ENCODE measurements at places on chromosomes 1 and 21. TPM values are rescaled to one million over a fixed set of nuclear protein-coding genes. Genes with fewer than 3 reads are reported as not detected.

- no peak for DNase-seq
These were observed 23.6 kb downstream of the HTR6 start for GRCh38 chr1:19688041-19688842.

DNA sequence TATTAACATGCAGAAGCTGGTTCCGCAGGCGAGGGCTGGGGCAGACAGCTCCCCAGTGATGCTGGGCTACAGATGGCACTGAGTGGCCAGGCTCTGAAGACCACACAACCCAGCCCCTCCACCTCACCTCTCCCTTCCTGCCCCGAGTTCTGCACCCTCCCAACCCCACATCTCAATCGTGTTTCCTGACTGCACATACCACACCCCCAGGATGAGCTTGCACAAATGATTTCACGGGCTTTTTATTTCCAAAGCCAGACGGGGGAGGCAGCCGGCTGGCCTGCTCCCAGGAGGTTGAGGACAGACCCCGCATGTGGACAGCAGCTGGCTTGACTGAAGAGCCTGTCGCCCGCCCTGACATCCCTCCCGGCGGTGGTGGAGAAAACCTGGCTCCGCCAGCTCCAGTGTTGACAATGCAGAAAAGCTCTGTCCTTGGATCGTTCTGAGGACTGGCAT is 21.4 kb upstream of the ALDH4A1 start:
- no peak for DNase-seq

Gene AIM2
- not detected for total RNA-seq

DNA sequence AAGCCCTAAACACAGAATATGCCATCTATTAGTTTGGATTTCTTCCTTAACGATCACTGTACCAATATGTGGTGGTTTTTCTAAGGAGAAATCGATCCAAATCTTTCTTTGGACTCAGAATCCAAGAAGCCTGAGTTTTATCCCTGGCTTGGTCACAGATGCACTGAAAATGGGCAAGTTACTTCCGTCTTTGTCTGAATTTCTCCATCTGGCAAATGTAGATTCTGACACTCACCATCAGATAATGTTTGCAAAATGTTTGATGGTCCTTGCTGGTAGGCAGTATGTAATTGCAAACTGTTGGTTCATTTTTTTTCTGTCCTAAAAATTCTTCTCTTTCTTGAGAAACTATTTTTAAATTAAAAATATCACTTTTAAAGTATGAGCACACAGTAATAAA is 115.0 kb downstream of the TSEN15 start:
- no peak for DNase-seq

- DNase-seq = no peak
These were observed 29.6 kb downstream of the NHLH2 start for GRCh38 chr1:115811140-115811828.

DNA sequence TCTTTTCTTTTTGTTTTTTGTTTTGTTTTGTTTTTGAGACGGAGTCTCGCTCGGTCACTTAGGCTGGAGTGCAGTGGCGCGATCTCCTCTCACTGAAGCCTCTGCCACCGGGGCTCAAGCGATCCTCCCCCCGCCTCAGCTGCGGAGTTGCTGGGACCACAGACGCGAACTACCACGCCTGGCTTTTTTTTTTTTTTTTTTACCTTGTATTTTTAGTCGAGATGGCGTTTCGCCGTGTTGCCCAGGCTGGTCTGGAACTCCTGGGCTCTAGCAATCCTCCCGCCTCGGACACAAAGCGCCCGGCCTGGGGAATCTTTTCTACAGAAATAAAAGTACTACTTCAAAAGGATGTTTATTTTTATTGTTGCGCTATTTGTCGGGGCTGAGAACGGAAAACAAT is 1.1 kb upstream of the SETDB1 start:
- DNase-seq = no peak

Gene CCDC181
- total RNA-seq = 0.37 TPM

Gene SAMD13
- 0.59 TPM for total RNA-seq

Gene TARBP1
- 5.5 TPM for total RNA-seq

DNA sequence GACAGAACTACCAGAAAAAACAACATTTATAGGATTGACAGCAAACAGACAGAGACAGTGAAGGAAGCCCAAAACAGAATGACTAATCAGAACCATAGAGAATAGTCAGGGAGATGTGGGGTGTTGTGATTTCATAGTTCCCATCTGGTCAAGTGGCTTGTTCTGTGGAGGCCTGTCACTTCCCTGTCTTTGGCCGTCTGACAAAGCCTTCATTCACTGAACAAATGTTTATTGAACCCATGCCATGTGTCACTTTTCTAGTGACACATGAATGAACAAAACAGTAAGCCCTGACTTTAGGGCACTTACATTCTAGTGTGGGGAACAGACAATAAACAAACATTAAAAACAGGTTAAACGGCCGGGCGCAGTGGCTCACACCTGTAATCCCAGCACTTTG is 3.2 kb upstream of the SRRM1 start:
- no peak for DNase-seq

DNA sequence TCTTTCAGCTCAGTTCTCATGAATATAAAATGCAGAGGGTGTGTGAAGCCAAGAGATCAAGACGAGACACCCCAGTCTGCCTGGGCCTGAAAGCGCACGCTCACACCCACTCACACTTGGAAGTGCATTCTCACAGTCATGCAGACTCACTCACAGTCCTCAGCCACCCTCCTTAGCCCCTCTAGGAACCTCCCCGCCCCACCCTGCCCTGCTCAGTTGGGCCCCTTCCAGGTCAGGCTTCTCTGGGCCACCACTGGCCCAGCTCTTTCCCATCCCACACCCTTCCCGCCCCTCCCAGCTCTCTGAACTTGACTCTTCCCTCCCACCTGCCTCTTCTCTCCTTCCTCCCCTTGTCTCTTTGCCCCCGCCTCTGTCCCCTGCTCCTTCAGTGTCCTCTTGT is 93.8 kb downstream of the EPHB2 start:
- no peak for DNase-seq

Gene WLS
- 55.8 TPM for total RNA-seq

Gene KISS1
- not detected for total RNA-seq

DNA sequence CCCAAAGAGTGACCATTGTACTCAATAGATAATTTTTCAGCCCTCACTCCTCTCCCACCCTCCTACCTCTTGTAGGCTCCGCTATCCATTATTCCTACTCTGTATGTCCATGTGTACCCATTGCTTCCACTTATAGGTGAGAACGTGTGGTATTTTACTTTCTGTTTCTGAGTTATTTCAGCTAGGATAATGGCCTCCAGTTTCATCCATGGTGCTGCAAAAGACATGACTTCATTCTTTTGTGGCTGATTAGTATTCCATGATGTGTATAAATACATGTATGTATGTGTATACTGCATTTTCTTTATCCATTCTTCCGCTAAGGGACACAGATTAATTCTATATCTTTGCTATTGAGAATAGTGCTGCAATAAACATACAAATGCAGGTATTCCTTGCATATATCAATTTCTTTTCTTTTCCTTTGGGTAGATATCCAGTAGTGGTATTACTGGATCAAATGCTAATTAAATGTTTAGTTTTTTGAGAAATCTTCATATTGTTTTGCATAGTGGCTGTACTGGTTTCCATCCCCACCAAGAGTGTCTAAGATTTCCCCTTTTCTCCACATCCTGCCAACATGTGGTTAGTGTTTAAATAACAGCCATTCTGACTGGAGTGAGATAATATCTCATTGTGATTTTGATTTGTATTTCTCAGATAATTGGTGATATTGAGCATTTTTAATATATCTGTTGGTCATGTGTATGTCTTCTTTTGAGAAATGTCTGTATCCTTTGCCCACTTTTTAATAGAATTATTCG is 4.9 kb downstream of the LY9 start:
- DNase-seq = no peak

Gene OR2T29
- not detected for total RNA-seq

Gene PTPRU
- 15.9 TPM for total RNA-seq

DNA sequence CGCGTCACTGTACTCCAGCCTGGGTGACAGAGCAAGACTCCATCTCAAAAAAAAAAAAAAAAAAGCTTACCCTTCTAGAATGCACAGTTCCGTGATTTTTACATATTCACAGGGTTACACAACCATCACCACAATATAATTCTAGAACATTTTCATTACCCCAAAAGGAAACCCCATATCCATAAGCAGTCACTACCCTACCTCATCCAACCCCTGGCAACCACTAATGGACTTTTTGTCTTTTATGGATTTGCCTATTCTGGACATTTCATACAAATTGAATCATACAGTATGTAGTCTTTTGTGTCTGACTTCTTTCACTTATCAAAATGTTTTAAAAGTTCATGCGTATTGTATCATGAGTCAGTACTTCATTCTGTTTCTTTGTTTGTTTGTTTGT is 22.8 kb downstream of the SYF2 start:
- no peak for DNase-seq

GRCh38 chr1:235105051-235106043 is 23.3 kb downstream of the TOMM20 start:
- peak; percentile 50 for DNase-seq

DNA sequence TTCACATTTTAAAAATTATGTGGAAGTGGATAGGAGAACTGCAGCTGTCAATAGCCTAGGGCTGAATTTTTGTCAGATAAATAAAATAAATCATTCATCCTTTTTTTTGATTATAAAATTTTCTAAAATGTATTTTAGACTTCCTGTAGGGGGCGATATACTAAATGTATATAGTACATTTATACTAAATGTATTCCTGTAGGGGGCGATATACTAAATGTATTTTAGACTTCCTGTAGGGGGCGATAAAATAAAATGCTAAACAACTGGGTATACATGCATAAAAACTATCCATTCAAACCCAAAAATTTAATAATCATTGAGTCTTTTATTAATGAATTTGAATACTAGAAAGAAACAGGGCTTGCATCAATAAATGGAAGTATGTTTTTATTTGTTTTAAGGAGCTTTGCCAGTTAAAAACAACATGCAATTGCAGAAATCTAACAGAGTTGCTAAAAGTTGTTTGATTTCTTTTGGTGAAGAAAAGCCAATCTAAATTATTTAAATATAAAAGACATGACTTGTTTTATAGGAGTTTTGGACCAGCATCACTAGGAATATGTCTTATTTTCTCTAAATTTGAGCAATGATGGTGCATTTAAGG is 31.4 kb downstream of the CLCA1 start:
- no peak for DNase-seq

Gene TBCE
- 18.0 TPM for total RNA-seq

- no peak for DNase-seq
These were observed 246 bp downstream of the ATP2B4 start for GRCh38 chr1:203626910-203627246.

DNA sequence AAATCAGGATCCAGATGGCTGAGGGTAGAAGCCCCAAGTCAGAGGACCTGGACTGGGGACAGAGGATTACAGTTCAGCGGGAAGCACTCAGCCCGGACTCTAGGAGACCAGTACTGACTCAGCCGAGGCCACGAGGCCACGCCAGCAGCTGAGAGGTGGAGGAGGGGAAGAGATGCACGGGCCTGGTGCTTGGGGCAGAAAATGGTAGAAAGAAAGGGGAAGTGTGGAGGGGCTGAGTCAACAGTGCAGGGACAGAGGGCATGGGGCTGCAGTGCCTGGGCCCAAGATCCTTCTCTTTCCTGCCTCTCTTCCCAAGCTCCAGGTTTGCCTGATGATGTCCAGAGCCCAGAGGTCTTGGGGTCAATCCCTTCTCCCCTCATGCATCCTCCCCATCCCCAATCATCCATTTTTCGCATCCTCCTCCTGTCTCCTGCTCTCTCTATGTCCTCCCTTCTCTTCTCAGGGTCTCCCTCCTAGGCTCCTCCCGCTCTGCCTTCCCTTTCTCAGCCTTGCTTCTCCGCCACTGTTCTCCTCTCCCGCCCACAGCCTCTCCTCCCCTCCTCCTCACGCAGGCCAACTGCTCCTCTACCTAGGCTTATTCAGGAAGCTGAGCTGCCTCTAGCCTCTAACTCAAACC is 7.7 kb downstream of the ARHGEF2 start:
- DNase-seq = peak; percentile 85

- no peak for DNase-seq
These were observed 13.0 kb downstream of the SLC19A2 start for GRCh38 chr1:169472738-169473137.

Gene SPRR2E
- total RNA-seq = not detected

DNA sequence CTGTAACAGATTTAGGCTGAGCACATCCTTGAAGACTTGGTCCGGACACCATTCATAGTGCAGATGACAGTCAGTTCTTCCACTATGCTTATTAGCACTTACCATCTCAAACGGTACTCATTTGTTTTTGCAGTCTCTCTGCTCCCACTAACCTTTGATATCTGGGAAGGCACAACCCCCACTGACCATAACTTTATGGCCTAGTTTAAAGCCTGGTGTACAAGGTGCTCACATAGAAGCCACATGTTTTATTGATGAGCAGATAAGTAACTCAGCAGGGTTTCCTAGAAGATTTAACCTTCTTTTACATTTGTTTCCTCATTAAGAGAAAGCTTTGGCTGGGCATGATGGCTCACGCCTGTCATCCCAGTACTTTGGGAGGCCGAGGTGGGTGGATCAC is 119.3 kb upstream of the MAGI3 start:
- no peak for DNase-seq

- no peak for DNase-seq
These were observed 1.5 kb downstream of the MED8 start for GRCh38 chr1:43387976-43388599.

Gene GATAD2B
- total RNA-seq = 18.7 TPM

Gene PDPN
- total RNA-seq = 17.3 TPM

DNA sequence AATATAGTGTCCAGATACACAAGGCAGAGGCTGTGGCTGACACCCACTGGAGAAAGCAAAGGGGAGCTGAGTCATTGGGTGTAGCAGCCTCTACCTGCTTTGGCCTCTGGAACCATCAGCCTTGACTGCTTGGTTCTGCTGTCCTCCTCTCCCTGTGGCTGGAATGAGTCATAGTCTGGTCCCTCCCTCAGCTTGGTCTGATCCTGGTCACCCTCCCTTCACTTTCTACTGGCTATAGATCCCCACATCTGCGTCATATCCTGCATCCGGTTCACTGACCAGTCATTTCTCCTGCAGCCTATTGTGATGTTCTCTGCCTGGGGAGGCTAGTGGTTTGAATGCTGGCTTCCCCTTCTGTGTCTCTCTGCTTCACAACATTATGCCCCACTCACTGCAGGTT is 372.8 kb upstream of the DAB1 start:
- no peak for DNase-seq

DNA sequence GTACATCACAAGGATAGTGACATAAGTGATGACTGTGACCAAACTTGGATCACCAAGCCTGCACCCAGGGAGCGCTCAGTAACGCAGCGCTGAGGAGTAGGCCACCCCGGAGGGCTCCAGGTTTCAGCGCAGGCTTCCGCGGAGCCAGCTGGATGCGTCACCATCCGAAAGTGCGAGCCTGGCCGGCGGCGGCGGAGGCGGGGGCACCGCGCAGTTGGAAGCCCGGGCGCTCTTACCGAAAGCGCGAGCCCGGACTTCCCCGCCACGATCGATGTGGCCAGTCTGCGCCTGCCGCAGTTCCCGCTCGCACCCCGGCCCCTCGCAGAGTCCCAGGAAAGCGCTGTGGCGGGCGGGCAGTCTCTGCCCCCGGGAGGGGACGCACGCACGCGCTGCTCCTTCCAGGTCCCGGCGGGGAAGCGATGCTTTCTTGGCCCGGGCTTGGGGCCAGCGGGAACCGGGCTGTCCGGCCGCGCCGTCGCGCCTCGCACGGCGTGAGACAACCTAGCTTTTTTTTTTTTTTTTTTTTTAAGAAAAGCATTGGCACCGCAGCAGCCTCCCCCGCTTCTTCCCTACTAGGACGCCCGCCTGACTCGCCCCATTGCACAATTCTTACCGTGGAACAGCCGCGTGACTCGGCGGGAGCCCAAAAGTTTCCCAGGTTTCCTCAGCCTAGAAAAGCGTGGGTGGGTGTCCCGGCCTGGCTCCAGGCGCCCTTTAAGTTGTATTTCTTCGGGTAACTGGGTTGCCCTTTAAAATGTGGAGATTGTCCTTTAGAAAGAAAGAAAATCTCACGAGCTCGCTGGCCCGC is 36.4 kb upstream of the JAK1 start:
- peak; percentile 95 for DNase-seq

GRCh38 chr1:215772151-215772550 is 205.0 kb downstream of the KCTD3 start:
- DNase-seq = no peak
